ENCODE measurements at places on chromosomes 3 and 15.

DNA sequence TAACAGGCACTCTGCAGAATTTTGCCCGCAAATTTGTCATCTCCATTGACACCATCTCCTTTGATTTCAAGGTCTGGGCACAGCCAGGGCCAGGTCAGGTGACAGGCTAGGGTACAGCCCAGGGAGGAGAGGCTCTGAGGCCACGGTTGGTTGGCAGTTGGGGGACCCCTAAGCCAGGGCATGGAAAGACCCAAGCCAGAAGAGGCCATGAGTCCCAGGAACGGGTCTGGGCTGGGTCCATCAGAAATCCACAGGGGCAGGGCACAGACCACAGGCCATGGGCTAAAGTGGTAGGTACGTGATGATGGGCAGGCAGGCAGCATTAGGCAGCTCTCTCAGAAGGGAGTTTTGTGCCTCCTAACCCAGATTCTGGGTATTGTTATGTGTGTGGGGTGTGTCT lies 45.8 kb downstream of the SEMA3G start:
- no peak for DNase-seq

DNA sequence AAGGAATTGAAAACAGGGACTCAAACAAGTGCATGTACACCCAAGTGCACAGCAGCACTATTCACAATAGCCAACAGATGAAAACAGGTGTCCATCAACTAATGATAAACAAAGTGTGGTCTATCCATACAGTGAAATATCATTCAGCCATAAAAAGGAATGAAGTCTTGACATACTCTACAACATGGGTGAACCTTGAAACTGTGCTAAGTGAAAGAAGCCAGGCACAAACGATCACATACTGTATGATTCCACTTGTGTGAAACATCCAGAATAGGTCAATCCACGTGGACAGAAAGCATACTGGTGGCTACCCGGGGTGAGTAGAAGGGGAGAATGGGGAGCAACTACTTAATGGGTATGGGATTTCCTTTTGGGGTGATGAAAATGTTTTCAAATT lies 29.6 kb upstream of the PLXND1 start:
- DNase-seq, result no peak

- no peak for DNase-seq
Observed at GRCh38 chr3:175187586-175187985, 328.5 kb downstream of the NAALADL2 start.

GRCh38 chr3:71066849-71067261 lies 516.7 kb downstream of the FOXP1 start:
- DNase-seq, result peak; percentile 77

DNA sequence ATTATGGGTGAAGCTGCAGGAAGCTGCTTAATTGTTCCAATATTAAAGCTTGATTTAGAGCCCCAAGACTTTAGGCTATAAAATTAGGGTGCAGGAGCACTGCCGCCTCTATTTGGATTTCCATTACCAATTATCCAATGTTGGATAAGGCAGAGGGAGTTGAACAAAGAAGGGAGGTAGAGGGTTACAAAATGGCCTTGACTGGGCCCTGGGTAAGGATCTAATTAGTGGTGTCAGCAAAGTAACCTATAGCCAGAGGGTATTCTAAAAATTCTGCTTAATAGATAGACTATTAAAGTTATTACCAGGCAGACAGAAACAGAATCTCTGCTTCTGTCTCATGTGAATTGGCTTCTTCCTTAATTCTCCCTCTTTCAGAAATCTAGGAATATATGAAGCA lies 50.3 kb upstream of the DPPA4 start:
- no peak for DNase-seq

DNA sequence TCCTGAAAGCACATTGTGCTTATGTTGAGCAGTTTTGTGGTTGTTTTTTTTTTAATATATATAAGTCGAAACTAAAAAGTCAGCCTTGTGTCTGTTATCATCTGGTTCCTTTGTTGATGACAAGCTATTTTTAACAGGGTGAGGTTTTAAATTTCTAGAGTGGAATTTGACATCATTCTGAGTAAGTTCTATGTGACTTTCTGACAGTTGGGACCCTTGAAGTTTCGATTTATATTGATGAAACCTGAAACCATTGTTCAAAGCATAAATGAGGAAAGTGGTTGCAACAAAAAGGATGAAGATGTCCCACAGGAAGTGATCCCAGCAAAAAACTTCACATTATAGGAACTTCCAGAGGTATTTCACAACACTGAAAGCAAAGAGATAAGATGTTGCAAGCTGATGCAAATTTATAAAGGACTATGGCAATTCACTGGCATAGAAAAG lies 94.0 kb downstream of the CYP19A1 start:
- no peak for DNase-seq

DNA sequence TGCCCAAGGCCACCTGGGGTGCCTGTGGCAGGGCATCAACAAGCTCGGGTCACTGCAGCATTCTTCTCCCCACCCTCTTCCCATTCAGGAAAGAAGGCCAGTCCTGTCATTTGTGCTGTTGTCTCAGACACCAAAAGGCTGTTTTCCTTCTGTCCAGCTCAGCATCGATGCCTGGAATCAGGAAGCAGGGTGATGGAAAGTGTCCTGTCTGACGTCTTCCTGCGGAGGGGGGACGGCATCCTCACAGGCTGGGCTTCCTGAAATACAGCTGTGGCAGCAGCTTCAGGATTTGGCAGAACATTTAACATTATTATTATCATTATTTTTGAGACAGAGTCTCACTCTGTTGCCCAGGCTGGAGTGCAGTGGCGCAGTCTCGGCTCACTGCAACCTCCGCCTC lies 33.0 kb upstream of the ANKDD1A start:
- DNase-seq, result no peak

DNA sequence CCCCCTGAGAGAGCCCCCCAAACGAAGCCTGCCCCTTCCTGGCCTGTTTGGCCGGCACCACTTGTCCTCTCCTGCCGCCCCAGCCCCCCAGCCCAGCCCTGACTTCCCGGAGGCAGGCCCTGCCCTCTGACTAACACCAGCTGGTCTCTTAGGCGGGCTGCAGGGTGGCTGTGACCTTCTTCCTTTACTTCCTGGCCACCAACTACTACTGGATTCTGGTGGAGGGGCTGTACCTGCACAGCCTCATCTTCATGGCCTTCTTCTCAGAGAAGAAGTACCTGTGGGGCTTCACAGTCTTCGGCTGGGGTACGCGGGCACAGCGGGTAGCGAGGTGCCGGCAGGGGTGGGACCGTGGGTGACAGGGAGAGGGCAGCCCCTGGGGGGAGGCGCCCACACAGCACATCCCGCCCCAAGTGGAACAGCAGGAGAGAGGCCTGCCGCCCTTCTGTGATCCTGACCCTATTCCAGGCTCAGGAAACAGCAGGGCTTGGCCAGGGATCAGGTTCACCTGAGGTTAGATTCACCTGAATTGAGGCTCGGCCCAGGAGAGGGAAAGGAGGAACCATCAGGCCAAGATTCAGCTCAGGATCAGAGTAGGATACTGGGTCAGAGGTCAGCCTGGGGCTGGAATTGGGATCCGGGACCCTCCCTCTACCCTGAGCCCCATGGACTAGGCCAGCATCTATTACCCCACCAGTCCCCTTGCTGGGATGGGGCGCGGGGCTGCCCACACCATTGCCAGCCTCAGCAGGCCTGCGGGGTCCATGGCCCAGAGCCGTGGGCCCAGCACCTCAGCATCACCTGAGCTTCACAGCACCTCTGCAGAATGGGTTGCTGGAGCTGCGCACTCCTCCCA lies 21.9 kb downstream of the PTH1R start:
- no peak for DNase-seq

GRCh38 chr3:124256599-124256998 lies 264.7 kb upstream of the ROPN1 start:
- peak; percentile 50 for DNase-seq

DNA sequence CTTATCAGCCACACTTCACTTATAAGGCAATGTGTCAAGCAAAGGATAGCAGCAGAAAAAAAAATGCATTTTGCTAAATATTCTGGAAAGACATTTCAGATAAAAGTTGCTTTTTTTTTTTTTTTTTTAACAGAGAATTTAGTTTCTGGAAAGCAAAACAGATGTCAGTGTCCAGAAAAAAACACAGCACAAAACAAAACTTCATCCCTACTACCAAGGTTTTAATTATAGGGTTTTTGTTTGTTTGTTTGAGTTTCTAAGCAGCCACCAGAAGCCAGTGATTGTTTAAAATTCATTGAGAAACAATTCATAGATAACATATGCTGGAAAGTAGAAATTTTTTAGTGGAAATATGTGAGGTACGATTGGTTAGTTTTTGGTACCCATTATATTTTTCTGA lies 1202.7 kb downstream of the OTOL1 start:
- peak; percentile 4 for DNase-seq

DNA sequence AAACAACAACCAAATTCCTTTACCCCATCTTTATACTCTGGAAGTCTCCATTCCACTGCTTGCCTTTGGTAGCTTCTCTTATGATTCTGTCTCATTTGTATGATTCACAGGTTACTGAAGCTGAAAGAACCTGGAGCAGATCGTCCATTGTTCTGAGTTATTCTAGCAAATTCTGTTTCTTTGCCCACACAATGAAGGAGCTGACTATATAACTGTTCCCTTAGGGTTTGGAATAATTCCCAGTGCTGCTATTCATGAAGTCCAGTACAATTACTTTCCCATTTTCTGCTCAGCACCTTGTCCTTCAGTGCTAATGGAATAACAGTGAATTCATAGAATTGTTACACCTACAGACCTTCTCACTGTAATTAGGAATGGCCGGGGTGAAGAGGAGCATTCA lies 167.8 kb downstream of the CHST2 start:
- peak; percentile 63 for DNase-seq

DNA sequence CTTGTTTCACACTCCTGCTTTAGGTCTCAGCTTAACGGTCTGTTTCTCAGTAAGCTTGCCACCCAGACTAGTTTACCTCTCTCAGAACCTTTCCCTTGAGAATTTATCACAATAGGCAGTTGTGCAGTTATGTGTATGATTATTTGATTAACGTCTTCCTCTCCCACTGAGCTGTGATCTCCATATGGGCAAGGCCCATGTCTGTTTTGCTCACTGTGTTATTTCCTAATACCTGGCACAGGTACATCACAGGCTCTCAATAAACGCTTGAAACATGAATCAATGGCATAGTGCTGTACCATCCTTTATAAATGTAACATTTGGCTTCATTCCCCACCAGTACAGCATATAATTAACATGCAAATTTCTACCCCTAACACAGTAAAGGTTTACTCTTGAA lies 29.1 kb upstream of the RARRES1 start:
- peak; percentile 6 for DNase-seq

DNA sequence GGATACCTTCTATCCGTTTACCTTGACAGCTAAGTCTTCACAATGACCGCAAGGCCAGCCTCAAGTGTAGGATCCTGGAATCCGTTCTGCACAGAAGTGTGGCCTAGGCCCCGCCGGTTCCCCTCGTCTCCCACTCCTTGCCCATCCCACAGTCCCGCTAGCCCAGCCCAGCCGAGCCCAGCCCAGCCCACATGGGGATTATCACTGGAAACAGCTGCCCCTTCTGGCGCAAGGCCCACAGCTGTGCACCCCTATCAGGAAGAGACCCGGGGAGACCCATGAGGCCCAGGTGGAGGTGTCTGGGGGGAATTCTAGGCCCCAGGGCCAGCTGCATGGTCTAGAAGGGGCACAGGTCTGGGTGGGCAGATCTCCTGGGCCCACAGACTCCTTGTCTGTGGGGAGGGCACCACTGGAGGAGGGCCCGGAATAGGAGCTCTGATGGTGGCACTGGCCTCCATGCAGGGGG lies 27.9 kb upstream of the KLF13 start:
- DNase-seq, result peak; percentile 73

DNA sequence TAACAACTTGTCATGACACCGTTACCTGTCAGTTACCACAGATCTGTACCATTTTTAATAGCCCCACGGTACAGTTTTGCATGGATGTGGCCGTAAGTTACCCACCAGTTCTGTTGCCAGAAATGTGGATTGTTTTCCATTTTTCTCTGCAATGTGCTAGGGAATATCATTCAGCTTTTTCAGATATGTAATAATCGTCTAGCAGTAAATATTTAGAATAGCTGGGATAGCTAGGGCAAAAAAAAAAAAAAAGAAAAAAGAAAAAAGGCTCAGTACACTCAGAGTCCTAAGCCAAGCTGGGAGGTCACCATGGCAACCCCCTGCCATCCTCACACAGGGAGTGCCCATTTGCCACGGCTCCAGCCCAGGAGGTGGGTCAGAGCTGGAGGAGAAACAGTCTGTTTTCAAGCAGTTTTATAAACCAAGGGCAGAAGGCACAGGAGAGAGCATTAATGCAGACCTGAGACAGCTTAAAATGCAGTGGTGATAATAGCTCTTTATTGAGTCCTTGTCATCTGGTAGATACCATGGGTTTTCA lies 25.2 kb downstream of the PAQR5 start:
- DNase-seq, result peak; percentile 46

GRCh38 chr15:79815468-79815867 lies 81.3 kb downstream of the MTHFS start:
- DNase-seq, result no peak

DNA sequence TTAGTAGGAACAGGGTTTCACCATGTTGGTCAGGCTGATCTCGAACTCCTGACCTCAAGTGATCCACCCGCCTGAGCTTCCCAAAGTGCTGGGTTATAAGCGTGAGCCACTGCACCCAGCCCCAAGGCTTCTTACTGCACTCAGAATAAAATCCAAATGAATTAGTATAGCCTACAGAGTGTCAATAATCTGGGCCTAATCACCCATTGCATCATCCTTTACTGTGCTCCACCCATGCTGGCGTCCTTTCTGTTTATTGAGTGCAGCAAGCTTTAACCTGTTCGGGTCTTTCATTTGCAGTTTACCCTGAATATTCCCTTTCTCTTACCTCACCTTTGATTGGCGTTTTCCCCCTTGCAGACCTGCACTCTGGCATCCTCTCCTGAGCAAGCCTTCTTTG lies 77.7 kb downstream of the CEP63 start:
- no peak for DNase-seq

GRCh38 chr3:141477224-141477623 lies 9.6 kb upstream of the RASA2 start:
- peak; percentile 36 for DNase-seq

DNA sequence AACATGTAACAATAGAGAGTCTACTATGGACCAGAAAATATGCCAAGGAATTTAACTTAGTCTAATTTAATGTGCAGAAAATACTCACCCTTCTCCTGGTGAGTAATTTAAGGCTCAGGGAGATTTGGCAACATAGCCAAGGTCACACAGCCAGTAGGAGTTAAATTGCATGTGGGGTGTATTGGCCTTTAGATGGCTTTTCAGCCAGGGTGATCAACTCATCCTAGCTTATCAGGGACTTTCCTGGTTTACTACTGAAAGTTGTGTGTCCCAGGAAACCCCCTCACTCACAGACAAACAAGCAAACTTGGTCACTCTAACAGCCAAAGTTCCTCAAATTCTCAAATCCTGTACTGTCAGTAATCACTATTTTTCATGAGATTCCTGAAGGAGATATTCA lies 2.6 kb upstream of the SLC9A9 start:
- no peak for DNase-seq

GRCh38 chr15:88702983-88703382 lies 64.2 kb downstream of the ISG20 start:
- DNase-seq, result no peak

GRCh38 chr3:458653-459310 lies 262.2 kb downstream of the CHL1 start:
- peak; percentile 2 for DNase-seq

GRCh38 chr3:74562558-74563269 lies 51.7 kb downstream of the CNTN3 start:
- DNase-seq, result peak; percentile 71

GRCh38 chr3:100260081-100260684 lies 609 bp upstream of the TBC1D23 start:
- DNase-seq, result peak; percentile 76

- peak; percentile 91 for DNase-seq
Observed at GRCh38 chr3:175163686-175164085, 304.6 kb downstream of the NAALADL2 start.

GRCh38 chr3:24020036-24020691 lies 75.1 kb downstream of the NR1D2 start:
- peak; percentile 11 for DNase-seq

Measured in NCI-H69 (cell line).